ENCODE measurements at places on chromosomes 1 and 21. TPM values are rescaled to one million over a fixed set of nuclear protein-coding genes. Genes with fewer than 3 reads are reported as not detected.

Gene SPRR2E
- not detected for polyA plus RNA-seq

GRCh38 chr1:214367841-214368240 lies 86.9 kb downstream of the SMYD2 start:
- DNase-seq, result no peak
- no peaks in the 10 kb centered on the region for H3K4me1 ChIP-seq
- H3K4me3 ChIP-seq, result no peak overlapping the region
- peaks cover 17% of the 10 kb centered on the region for H3K27me3 ChIP-seq
- no peak overlapping the region for H3K27ac ChIP-seq

- peak overlapping the region; percentile 81 for H3K4me3 ChIP-seq
- H3K4me1 ChIP-seq, result peaks cover 7% of the 10 kb centered on the region
- H3K27me3 ChIP-seq, result peaks cover 61% of the 10 kb centered on the region
- no peak overlapping the region for H3K27ac ChIP-seq
- H3K36me3 ChIP-seq, result no peaks in the 10 kb centered on the region
These were observed 2.0 kb downstream of the GPR88 start for GRCh38 chr1:100539836-100540536.

- no peak overlapping the region for H3K4me3 ChIP-seq
- no peaks in the 10 kb centered on the region for H3K27me3 ChIP-seq
- H3K4me1 ChIP-seq, result peaks cover 48% of the 10 kb centered on the region
- DNase-seq, result no peak
- no peaks in the 10 kb centered on the region for H3K36me3 ChIP-seq
- no peak overlapping the region for H3K27ac ChIP-seq
These were observed 11.7 kb downstream of the LDLRAP1 start for GRCh38 chr1:25554886-25555752.

- peaks cover 9% of the 10 kb centered on the region for H3K27me3 ChIP-seq
- H3K36me3 ChIP-seq, result no peaks in the 10 kb centered on the region
- no peak for DNase-seq
These were observed 27.7 kb downstream of the PADI3 start for GRCh38 chr1:17276568-17276967.
